ENCODE measurements at places on chromosomes 13 and 19.
A peak's percentile ranks its signal among the peaks of the same experiment; 100 is the strongest.

- no peak for DNase-seq
These were observed 935 bp downstream of the CRB3 start for GRCh38 chr19:6465006-6465405.

- no peak for DNase-seq
These were observed 26.5 kb downstream of the MRPL57 start for GRCh38 chr13:21202767-21203531.

DNA sequence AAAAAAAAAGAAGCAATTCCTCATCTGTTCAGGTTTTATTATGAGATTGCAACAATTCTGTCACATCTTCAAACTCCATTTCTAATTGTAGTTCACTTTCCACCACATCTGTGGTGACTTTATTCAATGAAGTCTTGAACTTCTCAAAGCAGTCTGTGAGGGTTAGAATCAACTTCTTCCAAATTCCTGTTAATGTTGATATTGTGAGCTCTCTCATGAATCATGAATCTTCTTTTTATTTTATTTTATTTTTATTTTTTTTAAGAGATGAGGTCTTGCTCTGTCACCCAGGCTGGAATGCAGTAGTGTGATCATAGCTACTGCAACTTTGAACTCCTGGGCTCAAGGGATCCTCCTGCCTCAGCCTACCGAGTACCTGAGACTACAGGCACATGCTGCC is 19.6 kb downstream of the ARHGAP35 start:
- no peak for DNase-seq

DNA sequence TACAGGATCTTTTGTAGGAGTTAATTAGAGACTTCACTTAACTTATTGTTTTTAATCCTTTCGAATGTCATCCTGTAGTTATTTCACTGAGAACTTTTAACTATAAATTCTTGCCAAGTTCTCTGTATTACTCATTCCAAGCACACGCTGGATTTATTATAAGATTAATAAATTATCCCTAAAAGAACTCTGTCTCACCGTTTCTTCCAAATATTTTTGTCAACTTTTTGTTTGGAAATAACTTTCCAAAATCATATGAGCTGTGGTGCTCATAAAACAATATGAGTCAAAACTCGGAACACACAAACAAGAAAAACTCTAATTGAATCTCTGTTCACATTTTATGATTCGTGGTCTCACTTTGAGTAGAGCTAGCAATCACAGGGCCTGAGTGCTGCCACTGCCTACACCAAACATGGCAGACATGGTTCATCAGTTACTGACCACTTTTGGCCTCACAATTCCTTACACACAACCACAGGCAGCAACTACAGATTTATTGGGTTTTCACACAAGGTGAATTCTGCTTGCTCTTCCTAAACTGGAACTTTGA is 412.0 kb downstream of the FGF14 start:
- DNase-seq = peak; percentile 56

DNA sequence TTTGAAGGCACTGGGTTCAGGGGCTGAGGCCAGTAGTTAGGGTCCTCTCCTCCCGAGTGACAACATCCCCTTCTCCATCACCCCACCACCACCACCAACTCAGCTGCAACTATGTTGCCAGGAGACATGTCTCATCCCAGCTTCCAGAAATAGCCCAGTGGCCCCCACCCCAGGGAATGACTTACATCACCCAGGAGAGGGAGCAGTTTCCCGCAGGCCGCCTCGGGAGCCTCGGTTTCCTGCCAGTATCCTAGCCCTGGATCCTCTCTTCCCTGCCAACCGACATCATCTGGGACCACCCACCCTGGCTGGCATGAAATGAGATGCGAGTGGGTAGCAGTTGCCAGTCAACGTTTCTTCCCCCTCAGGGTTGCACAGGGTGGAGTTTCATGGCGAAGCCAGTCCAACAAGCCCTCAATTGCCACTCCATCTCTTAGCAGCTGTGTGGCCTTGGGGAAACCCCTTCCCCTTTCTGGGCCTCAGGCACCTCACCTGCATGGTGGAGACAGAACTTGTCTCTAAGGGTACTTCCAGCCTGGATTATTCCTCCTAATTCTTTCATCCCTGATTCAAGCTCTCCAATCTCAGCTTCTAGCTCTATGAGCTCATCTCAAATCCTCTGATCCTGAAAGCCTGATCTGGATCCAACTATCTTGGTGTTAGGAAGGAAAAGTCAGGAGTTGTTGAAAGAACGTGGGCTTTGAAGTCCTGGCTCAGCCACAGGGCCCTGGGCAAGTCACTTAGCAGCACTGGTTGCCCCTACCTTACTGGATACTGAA is 3.9 kb upstream of the GSK3A start:
- no peak for DNase-seq

- DNase-seq = no peak
These were observed 40.7 kb upstream of the PNMA8B start for GRCh38 chr19:46536391-46536790.

DNA sequence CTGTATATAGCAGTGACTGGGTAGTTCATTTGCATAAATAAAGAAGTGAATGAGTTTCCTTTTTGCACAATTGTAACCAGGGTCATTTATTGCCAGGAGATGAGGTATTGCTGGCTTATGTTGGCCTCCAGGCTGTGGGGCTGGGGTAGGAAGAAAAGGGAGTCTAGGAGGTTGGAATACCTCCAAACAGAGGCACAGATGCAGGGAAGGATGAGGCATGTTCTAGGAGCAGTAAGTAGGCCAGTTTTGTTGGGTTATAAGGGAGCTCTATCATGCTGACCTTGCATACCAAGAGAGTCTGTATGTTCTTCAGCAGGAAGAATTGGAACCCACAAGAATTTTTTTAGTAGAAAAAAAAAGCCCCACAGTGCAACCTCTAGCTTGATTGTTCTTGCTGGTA is 17.2 kb upstream of the CYSLTR2 start:
- no peak for DNase-seq

DNA sequence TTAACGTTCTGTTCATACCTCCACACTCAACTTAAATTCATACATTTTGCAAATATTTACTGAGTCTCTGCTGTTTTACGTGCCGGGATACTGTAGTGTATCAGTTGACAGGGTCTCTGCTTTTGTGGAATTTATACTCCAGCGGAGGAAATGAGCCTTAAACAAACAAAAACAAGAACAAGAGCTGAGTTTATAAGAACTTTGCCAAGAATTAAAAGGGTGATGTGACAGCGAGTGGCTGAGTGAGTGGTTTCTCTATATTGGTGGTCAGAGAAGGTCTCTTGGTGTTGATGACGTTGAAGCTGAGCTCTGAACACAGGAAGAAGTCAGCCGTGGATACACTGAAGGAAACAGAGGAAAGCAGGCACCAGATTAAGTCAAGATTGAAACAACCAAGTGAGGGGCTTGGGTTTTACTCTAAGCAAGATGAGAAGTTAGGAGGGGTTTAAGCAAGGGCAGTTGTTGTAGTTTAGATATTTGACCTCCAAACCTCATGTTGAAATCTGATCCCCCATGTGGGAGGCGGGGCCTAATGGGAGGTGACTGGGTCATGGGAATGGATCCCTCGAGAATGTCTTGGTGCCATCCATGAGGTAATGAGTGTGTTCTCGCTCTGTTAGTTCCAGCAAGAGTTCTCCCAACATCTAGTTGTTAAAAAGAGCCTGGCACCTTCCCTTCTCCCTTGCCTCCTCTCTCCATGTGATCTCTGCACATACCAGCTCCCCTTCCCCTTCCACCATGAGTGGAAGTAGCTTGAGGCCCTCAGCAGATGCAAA is 248.3 kb downstream of the DCLK1 start:
- DNase-seq = no peak

- no peak for DNase-seq
These were observed 26.8 kb downstream of the CKM start for GRCh38 chr19:45295873-45296272.

DNA sequence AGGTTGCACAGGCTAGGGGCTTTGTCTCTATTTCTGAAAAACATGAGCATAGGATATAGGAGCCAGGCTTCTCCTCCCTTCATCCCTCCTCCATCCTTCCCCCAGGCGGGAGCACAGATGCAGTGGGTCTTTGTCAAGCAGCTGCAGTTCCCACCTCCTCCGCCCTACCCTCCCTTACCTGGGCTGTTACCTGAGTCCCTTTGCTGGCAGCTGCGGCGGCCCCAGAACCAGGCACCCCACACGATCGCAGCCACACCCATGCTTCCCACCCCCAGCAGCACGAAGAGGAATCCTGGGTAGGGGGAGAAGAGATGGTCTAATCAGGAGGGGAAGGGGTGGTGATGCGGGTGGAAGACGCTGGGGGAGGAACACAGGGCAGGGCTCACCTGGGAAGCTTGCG is 7.8 kb downstream of the TMIGD2 start:
- DNase-seq = no peak

DNA sequence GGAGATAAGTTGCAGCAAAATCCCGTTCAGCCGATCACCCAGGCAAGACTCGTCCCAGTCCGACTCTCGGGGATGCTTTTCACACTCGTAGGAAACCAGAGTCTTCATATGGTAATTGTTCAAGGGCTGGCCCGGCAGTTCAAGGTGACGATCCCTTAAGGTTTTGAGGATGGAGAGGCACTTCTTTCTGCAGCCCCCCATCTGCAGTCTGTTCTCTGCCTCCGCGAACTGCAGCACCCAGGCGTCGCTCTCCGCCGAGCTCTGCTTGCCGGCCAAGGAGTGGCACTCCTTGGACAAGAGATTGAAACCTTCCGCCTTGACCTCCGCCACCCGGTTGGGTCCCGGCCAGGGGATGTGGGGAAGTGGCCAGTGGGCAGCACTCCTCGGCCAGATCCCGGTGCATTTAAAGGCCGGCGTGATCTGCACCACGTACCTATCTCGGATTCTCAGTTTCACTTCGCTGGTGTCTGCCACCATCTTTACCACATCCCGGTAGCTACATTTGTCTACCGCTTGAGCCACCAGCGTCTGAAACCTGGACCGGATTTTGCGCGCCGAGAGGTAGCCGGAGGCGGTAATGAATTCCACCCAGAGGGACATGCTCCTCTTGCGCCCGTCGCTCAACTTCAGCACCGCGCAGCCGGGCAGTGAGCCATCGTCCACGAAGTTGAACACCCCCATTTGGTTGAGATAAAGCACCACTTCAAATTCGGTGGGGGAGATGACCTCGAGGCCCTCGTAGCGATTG is 1.1 kb downstream of the MAB21L1 start:
- DNase-seq = no peak

GRCh38 chr19:34017024-34017423 is 155.3 kb upstream of the LSM14A start:
- no peak for DNase-seq

DNA sequence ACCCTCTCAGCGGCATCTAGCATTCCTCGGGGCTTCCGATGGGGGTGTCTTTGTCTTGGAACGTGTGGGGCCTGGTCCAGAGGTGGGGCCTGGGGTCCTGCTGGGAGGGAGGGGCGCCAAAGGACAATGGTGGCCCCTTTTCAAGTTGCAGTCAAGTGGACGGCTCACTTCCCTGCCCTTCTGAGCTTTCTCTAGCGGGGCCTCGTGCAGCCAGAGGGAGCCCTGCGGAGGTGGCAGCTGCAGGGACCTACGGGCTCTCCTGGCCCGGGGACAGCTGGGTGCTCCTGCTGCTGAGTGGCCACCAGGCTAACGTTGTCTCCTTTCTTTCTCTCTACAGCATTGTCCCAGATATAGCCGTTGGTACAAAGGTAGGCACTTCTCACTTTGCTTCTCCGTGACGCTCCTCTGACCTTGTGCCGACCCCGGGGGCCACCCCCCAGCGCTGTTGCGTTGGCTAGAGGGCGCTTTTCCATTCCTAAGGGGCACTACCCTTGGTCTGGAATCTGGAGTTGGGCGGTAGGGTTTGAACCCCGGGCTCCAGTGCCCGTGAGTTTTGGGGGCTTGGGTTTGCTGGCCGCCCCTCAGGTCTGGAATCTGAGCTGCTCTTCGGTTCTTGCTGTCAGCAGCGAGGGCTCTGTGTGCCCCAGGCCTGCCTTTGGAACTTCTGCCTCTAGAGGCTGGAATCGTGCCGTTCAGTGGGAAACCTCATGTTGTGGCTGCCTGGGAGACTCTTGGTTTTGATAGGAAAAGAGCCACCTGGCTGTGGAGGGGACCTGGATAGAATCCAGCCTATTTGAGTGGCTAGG is 2.0 kb downstream of the PTBP1 start:
- no peak for DNase-seq

GRCh38 chr13:111903143-111903542 is 163.8 kb upstream of the SOX1 start:
- no peak for DNase-seq

DNA sequence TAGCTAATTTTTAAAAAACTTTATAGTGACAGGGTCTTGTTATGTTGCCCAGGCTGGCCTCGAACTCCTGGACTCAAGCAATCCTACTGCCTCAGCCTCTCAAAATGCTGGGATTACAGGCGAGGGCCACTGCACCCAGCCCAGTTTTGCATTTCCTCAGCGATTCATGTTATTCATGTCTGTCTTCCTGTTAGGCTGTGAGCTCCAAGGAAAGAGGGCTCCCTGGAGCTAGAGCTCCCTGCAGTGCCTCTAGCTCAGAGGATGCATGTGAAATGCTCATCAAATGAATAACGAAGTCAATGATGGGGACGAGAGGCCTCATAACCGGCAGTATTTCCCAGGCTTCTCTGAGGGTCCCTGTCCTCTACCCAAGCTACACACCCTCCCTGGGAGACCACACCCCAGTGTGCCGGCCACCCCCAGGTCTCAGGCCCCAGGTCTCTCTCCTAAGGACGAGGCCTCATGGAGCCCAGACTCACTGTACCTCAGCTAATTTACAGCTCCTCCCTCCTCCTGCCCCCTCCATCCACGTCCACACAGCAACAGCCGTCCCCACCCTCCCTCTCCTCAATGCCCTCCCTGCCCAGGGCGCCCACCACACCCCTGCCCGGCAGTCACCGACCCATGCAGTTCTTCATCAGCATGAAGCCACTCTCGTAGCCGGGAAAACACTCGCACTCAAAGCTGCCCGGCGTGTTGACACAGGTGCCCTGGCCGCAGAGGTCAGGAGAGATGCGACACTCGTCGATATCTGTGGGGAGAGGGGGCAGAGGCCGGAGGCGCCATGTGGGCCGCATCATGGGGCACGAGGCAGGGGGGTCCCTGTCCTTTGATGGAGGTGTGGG is 28.5 kb downstream of the FBN3 start:
- DNase-seq = no peak

DNA sequence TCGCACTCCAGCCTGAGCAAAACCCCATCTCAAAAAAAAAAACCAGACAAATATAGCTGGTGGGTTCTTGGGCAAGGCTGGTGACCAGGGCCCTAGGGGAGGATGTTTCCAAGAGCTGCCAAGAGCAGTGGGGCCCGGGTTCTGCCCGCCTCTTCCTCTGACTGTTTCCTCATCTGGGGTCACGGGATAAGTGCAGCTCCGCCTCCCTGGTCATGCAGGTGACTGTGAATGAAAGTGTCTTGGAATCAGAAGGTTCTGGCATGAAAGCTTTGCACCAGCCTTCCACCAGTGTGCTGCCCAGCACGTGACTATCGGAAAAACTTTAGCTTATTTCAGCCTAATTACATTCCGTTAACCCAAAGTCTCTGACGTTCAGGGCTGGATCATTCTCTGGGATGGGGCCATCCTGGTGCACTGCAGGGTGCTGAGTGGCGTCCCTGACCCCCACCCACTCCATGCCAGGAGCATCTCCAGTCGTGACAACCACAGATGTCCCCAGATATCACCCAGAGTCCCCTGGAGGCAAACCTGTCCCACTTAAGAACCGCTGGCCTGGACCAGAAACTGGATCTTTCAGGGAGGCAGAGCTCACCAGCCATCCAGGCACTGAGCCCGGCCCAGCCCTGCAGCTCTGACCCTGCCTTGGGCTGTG is 85.6 kb downstream of the GNG7 start:
- DNase-seq = peak; percentile 46

- no peak for DNase-seq
These were observed 8.7 kb downstream of the RPL36 start for GRCh38 chr19:5698635-5699422.

- no peak for DNase-seq
These were observed 235.1 kb upstream of the ATXN8OS start for GRCh38 chr13:69872321-69873047.
